ENCODE measurements at places on chromosomes 6 and 20. TPM values are rescaled to one million over a fixed set of nuclear protein-coding genes. Genes with fewer than 3 reads are reported as not detected.

Gene SRMS
- total RNA-seq: not detected

Gene RGS17
- 119 TPM for total RNA-seq

Gene OR2B6
- not detected for total RNA-seq

Gene SSTR4
- not detected for total RNA-seq

Gene DCDC2
- 2.0 TPM for total RNA-seq
